Stimulated activated CD8-positive, alpha-beta memory T cell treated with anti-CD3 and anti-CD28 coated beads, Interleukin-4, amount 100 ng/mL, for 4 hours (primary cell): ENCODE measurements at places on chromosomes 1 and 21.

GRCh38 chr1:208528578-208529240, 284.5 kb upstream of the PLXNA2 start:
- DNase-seq, result no peak

GRCh38 chr21:30349572-30349971, 1.2 kb upstream of the KRTAP23-1 start:
- no peak for DNase-seq

GRCh38 chr1:115467196-115467595, 129.1 kb upstream of the NGF start:
- DNase-seq, result no peak

- no peak for DNase-seq
These were observed 49.7 kb downstream of the LMX1A start for GRCh38 chr1:165306543-165307434.

DNA sequence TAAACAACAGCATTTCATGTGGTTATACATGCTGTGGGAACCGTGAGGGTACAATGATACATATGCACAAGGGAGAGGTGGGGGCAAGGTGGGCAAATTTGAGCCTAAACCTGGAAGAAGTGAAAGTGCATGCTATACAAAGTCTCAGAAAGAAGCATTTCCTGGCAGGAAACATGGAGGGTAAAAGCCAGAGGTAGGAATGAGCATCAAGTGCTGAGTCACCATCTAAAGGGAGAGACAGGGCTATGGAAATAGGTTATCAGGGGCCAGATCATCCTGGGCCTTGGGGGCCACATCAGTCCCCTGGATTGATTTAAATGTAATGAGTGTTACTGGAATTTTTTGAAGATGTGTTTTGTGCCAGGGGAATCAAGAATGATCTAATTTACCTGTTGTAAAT, 60.1 kb upstream of the DAB1 start:
- DNase-seq, result no peak

DNA sequence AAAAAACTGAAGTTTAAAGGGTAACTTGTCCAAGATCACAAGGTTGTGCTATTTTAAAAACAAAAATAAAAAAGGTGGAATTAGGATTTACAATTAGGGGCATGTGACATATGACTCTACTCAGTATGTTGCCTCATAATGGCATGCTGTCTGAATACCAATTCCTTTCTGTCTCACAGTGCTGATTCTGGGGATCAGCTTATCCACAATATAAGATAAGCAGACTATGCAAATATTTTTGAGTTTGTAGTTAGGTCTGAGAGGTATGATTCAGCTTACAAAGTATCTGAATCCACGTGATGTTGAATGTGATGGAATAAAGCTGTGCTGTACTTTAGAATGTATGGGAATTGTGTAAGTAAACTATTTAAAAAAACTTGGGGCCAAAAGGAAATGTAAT, 216.6 kb downstream of the HHIPL2 start:
- no peak for DNase-seq

DNA sequence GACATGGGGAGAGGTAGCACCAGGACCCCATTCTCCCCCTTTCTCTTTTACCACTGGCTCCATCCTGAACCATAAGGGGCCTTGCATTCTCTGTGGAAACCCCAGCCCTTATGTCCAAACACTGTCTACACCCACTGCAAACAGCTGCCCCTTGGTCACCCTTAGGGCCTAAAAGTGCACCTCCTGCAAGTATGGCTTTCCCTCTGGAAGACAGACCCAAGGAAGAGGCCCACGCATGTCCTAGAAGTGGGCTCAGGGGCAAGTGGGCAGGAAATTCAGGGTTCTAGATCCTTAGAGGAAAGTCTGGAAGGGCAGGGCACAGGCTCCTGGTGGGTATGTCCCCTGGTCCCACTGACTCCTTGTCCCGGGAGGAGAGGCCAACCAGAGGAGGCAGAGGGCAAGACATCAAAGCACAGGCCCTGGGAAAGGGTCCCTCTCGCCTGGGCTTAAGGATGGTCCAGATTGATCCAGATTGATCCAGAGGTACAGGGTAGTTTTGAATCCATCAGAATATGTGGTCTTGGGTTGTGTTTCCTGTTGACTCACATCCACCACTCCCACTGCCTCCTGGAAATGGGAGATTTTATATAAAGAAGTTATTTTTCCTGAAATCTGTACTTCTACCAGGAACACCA, 150.9 kb downstream of the GRIK3 start:
- DNase-seq, result no peak

DNA sequence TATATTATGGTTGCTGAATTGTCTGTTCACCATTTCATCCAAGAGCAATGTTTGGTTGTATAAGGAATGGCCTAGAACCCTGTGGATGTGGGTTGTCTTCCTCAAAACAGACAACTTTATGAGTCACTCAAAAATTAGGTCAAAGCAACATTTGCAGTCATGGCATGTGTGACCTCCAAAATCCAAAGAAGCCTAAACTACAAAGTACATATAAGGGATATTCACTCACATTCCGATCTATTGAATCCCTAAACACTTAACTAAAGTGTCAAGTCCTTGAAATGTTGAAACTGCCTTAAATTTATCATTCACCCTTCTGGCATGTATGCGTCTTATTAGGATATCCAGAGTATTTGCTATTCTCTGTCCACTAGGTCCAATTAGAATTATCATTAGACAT, 491.5 kb downstream of the NUF2 start:
- no peak for DNase-seq

DNA sequence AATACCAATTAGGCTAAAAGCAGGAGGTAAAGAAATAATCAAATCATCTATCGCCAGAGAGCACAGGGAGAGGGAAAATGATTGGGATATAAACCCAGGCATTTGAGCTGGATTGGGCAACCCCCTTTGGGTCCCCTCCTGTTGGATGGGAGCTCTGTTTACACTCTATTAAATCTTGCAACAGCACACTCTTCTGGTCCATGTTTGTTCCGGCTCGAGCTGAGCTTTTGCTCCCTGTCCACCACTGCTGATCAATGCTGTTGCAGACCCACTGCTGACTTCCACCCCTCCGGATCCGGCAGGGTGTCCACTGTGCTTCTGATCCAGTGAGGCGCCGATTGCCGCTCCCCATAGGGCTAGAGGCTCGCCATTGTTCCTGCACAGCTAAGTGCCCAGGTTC, 493.8 kb downstream of the MATN1 start:
- DNase-seq, result no peak

GRCh38 chr1:40898431-40898901, 36.3 kb upstream of the CITED4 start:
- DNase-seq, result no peak

DNA sequence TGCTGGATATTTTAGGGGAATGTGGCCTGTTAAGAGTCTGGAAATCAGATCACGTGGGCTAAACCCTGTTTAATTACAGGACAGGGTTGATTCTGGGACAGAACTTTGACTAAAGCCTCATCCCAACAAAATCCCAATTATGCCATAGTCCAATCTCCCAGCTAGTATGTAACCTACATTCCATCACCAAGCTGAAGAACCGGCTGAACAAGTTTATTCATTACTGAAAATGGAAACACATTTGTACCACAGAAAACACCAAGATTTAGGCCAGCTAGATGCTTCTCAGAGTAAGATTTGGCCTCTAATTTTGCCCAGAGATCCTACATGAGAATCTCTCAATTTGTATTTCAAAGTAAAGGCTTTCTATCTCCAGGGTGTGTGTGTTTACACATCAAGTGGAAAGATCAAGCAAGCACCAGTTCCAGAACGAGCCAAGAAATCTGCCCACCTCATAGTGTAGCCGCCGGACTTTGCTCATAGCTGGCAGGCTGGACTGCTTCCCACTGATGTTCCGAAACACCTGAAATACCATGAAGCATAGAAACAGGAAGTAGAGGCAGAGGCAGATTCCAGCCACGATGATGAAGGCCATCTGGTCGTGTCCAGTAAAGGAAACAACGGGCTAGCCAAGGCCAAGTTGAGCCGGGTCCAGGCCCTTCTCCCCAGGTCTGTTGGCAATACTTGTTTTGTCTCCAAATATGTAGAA, 86.8 kb downstream of the WLS start:
- no peak for DNase-seq

- DNase-seq, result no peak
These were observed 1.3 kb upstream of the SLC50A1 start for GRCh38 chr1:155134322-155134721.

GRCh38 chr1:177023726-177024125, 140.8 kb downstream of the ASTN1 start:
- no peak for DNase-seq

DNA sequence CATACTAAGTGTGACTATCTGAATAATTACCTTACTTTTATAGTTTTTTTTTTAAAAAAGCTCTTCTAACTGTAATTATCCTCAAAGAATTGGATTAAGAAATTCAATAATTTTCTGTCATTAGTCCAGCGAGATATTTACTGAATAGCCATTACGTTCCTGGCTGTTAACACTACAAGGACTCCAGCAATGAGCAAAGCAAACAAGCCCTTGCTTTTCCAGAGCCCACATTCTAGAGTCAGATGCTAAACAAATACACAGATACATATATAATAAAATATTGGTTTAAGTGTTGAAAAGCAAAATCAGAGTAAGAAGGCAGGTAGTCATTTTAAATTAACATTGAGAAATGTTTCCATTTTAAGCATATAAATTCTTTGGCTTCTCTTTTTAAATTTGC, 118.4 kb downstream of the ATF6 start:
- DNase-seq, result no peak

GRCh38 chr21:37799211-37800056, 116.8 kb downstream of the KCNJ6 start:
- no peak for DNase-seq

GRCh38 chr1:37255136-37255795, 219.1 kb upstream of the ZC3H12A start:
- no peak for DNase-seq

GRCh38 chr1:202245391-202245790, 51.8 kb downstream of the LGR6 start:
- DNase-seq, result no peak

- DNase-seq, result no peak
These were observed 2.3 kb downstream of the AGPAT3 start for GRCh38 chr21:43867332-43867703.

DNA sequence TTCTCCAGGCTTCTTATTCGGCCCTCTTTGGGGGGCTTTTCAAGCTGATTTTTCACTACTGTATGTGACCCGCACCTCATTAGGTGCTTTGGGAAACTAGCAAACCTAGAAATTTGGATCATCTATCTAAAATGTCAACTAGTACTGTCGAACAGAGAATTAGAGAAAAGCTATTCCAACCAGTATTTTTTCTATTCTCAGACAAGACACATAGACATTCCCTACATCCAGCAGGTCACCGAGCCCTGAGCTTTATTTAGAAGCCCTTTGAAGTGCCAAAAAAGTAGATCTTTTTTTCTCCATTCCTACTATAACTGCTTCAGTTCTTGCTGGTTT, 310 bp upstream of the SSR2 start:
- DNase-seq, result no peak

GRCh38 chr21:43307677-43308070, 119.3 kb downstream of the SIK1 start:
- no peak for DNase-seq

- DNase-seq, result no peak
These were observed at the start of gene FCAMR for GRCh38 chr1:206970446-206970845. Gene FCAMR, minus strand, starts transcription at chr1:206970460. Its CDS starts 335 bp downstream, at chr1:206970125.

- no peak for DNase-seq
These were observed 50.7 kb downstream of the UBE2T start for GRCh38 chr1:202291001-202291400.

DNA sequence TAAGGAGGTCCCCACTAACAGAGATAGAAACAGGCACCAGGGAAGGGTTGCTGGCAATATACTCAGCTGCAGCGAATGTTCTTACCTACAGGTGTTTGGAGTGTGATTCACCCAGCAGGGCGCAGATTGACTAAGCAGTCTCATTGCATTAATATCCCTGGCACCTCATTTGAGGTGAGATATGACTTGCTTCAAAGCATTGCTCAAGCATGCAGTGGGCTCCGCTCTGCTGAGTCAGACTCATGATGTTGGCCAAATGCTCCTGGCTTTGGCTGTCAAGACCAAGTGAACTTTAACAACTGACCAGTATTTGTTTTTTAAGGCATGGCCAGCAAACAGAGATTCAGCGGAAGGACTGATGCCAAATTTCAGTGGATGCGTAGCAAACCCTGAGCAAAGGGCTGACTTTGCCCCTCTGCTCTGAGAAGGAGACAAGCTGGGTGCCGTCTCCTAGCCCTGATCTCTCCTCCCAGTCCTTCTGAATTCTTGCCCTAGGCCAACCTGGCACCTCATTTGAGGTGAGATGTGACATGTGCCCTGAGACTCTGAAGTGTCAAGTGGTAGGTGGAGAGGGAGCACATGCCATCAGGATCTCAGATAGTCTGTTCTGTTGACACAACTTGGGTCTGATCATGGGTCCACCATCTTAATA, 187.1 kb upstream of the COA6 start:
- no peak for DNase-seq

- no peak for DNase-seq
These were observed 19.5 kb downstream of the ATF3 start for GRCh38 chr1:212628046-212628445.

GRCh38 chr1:30253361-30253760, 470.0 kb downstream of the MATN1 start:
- no peak for DNase-seq

DNA sequence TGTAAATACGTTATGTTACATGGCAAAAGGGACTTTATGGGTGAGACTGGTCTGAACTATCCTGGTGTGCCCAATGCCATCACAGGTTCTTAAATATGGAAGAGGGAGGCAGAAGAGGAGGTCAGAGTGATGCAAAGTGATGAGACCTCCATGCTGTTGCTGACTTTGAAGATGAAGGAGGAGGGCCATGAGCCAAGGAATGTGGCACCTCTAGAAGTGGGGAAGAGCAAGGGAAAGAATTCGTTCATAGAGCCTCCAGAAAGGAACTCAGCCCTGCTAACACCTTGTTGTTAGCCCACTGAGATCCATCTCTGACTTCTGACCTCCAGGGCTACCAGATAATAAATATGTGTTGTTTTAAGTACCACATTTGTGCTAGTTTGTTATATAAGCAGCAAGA, 462.0 kb downstream of the RPS6KC1 start:
- DNase-seq, result no peak

DNA sequence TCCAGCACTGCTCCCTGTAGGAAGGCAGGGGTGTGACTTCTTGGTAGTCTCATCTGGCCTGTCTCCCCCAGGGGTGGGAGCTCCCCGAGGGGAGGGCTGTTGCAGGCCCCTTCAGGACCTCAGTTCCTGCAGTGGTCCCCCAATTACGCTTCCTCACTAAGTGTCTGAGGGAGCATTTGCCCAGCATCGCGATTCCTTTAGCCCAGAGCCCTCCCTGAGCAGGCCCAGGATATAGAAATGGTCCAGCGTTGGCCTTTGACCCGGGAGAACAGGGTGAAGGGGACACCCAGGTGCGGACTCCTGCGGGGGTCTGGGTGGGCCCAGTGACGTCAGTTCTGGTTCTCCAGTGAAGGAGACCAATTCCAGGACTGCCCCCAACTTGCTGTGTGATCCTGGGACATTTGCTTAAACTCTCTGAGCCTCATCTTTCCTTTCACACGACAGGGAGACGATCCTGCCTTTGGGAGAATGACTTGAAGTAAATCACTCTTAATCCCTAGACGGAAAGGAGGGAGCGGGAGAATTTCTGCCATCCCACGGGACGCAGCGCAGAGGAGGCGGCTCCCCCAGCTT, 32.6 kb upstream of the BTG2 start:
- no peak for DNase-seq
